ENCODE measurements at places on chromosomes 3 and 15.

DNA sequence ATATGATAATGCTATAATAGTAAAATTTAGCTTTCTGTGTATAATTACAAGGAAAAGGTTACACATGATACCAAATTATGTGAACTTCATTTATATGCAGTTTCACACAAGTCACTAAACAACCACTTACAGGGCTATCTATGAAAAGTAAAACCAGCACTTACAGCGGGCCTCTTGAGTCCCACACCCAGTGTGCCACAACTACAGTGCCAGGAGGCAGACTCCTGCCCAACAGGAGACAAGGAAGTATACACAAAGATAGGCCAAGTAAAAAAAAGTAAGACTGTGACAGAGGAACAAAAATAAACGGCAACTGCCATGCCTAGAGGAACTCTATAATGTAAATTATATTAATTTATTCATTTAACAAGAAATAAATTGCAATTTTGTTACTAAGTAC is 53.4 kb upstream of the NEK10 start:
- no peak for DNase-seq

- no peak for DNase-seq
Observed at GRCh38 chr15:70765504-70766281, 2.3 kb upstream of the UACA start.

GRCh38 chr3:115445559-115445958 is 177.8 kb upstream of the GAP43 start:
- no peak for DNase-seq

DNA sequence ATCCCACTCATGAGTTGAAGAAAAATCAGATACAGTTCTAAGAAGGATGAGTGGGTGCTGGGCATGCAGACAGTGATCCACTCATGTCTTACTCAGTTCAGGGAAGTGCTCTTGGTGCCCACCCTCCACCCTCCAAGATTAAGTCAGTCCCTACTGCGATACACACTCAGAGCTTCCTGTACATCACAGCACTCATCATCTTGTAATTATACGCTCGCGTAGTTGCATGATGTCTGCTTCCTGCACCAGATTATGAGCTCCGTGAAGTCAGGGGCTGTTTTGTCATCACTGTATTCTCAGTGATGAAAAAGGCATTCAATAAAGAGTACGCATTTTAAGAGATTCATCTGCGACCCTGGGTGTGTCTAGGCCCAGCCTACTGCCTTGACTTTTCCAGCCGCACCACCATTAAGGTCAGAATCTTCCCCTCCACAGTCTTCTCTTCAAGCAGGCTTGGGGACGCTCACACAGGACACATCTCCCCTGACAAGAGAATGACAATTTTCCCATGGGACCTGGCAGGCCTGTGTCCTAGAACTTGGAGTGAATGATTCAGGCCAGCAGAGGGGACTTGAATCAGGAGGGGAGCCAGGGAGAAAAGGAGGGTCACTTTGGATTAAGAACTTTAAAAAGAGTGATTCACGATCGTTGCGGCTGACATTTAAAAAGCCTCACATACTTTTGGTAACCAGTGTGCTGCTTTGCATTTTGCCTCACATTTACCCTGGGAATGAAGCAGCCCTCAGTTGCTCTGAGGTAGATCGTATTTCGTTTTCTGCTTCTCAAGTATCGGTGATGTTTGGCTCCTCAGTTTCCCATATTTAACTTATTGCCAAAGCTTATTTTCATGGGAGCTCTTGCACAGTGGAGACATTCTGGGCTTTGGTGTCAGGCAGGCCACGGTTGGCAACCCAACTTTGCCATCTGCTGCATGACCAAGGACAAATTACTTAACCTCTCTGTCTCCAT is 7.9 kb upstream of the PDE8A start:
- no peak for DNase-seq

- no peak for DNase-seq
Observed at GRCh38 chr3:31880020-31880419, 101.0 kb downstream of the OSBPL10 start.

- no peak for DNase-seq
Observed at GRCh38 chr3:183375337-183375736, 53.1 kb downstream of the MCF2L2 start.

GRCh38 chr3:106797461-106797860 is 579.8 kb upstream of the CCDC54 start:
- DNase-seq, result no peak

DNA sequence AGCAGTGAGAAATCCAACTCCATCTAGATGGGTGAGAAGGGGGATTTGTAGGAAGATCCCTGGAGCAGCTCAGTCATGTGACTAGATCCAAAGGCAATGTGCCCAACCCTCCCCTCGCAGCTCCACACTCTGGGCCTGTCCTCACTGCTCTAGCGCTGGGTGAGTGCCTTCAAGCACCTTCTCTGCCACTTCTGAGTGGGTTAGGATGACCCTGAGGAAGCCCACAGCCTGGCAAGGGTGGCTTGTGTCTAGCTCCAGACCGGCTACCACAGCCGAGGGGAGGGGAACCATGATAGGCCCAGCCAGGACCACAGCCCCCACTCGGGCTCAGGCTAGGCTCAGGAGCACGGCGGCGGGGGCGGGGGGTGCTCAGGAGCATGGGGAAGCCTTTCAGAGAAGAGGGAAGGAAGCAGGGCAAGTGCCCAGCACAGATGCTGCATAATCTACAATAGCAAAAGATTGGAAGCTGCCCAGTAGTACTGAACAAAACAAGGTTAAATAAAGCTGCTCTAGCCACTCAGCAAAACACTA is 1.7 kb downstream of the SPATA12 start:
- DNase-seq, result no peak

GRCh38 chr3:20074226-20075063 is 34.2 kb downstream of the KAT2B start:
- no peak for DNase-seq

DNA sequence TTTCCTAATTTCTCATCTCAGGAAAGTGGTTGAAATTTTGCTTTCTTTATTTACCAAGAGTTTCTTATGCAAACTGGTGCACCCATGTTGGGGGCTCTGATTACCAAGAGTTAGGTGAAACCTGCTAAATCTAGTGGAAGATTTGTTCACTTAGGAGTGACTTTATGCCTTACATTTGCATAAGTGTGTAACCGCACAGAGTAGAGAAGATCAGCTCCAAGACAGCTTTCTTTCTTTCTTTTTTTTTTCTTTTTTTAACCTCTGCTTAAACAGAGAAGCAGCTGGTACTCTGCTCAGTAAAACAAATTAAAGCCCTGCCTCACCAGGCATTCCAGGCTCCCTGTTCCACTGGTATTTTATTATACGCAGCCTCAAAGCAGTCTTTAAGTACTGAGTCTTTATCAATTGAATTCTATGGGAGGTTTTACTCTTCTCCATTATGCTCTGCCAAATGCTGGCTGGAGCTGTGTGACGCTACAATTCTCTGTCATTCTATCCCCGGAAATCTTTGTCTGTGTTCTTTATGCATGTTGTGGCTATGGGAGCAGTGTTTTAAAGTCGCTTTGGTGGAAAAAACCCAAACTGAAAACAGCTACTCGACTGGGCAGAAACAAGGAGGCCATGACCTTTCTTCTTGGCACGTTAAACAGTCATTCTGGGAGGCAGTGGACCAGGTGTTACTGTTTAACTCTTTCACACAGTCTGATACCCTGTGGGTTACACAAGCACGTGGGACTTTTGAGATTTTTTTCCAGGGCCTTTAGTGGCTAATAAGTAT is 55.2 kb upstream of the GBE1 start:
- DNase-seq, result no peak

GRCh38 chr3:165635791-165636683 is 201.2 kb downstream of the BCHE start:
- no peak for DNase-seq

DNA sequence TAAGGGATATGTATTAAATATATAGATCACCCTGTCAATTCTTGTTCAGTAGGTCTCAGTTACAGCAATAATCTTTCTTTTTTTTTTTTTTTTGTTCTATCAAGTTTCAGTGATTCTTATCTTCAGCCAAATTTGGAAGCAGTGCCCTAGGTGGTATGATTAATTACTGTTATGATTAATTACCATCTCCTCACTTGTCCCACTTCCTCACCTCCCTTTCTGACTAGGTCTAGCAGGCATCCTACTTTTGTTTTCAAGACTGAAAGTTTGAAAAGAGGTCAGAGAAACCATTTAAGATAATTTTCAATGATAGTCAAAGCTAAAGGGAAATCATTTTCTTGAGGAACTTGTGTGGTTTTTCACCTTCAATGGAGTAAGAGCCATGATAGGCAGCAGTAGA is 144.0 kb upstream of the CNTN4 start:
- no peak for DNase-seq

DNA sequence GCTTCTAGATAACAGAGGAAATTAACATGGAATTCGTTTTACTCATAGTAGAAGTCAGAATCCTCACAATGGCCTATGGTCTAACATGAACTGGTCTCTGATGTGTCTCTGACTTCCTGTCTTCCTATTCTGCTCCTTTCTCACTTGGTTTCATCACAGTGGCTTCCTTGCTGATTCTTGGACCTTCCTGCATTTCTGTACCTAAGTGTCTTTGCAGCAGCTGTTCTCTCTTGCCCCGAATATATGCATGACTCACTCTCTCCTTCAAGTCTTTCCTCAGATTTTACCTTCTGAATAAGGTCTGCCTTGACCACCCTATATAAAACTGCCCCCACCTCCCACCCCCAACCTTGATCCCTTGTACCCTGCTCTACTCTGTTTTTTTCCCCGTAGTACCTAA is 14.1 kb downstream of the ARL13B start:
- DNase-seq, result no peak

GRCh38 chr15:97078591-97078990 is 748.1 kb downstream of the NR2F2 start:
- DNase-seq, result no peak

DNA sequence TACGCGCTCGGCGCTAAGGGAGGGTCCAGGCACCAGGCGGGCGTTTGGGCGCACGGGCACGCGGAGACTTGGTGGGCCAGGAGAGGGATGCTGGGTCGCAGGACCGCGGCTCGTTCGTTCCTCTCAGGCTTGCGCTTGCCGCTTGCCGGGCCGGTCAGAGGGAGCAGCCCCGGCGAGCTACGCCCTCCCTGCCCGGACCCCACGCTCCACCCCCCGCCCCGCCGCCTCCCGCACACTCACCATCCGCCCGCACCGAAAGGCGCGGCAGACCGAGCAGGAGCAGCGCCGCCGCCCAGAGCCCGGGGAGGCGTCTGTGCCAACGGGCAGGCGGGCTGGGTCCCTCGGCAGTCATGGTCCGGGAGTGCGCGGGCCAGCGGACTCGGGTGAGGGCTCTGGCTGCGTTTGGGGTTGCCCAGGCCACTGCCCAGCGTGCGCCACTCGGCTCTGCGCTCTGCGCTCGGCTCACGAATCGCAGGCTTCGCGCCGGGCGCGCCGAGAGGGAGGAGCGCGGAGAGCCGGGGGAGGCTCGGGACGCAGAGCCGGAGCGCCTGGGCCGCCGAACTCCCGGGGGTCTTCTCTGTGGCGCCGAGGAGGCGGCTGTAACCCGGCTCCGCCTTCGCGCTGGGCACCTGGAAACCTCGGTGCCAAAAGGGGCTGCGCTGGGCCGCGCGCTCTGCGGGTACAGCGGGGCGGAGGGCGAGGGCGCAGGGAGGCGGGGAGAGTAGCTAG is at the start of gene SUSD5:
TSS of gene SUSD5 (minus strand) at position 365 of the 729 bp plus-strand sequence. CDS start at position 352, 13 bp downstream.
- DNase-seq, result no peak

DNA sequence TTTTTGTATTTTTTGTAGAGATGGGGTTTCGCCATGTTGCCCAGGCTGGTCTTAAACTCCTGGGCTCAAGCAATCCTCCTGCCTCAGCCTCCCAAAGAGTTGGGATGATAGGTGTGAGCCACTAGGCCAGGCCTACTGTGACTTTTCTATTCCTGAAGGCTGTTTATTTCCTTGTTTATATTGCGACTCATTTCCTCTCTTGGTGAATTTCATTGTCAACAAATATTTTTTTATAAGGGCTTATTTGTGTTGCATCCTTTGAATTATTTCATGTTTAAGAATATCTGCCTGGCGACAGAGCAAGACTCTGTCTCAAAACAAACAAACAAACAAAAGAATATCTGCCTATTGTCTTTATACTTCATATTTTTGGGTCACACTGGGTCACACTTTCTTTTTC is 29.4 kb upstream of the MCCC1 start:
- no peak for DNase-seq

GRCh38 chr15:31325595-31326155 is 960 bp upstream of the KLF13 start:
- DNase-seq, result peak; percentile 54

GRCh38 chr3:158443632-158444031 is 127.4 kb upstream of the MLF1 start:
- DNase-seq, result no peak

- no peak for DNase-seq
Observed at GRCh38 chr3:66014651-66015050, 24.1 kb downstream of the MAGI1 start.

GRCh38 chr3:16313886-16314645 is 49.1 kb downstream of the OXNAD1 start:
- DNase-seq, result no peak

GRCh38 chr15:63019511-63020109 is 22.9 kb upstream of the TPM1 start:
- no peak for DNase-seq

DNA sequence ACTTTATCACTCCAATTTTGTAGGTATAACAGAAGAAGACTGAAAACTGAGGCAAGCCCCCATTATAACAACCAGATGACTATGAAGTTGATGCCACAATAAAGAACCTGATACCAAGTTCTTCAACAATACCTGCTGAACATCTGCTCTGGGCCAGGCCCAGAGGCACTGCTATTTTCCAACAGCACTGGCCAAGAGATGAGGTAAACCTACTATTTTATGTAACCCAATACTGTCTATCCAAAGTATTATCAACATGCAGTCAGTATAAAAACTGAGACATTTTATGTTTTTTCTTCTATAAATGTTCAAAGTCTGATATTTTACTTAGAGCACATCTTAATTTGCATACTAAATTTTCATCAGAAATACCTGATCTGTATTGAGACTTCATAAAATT is 6.1 kb downstream of the SPG11 start:
- DNase-seq, result no peak

GRCh38 chr3:198061119-198062067 is 101.4 kb downstream of the LMLN start:
- no peak for DNase-seq

- DNase-seq, result peak; percentile 82
Observed at GRCh38 chr15:70535071-70535954, 228.0 kb downstream of the UACA start.

DNA sequence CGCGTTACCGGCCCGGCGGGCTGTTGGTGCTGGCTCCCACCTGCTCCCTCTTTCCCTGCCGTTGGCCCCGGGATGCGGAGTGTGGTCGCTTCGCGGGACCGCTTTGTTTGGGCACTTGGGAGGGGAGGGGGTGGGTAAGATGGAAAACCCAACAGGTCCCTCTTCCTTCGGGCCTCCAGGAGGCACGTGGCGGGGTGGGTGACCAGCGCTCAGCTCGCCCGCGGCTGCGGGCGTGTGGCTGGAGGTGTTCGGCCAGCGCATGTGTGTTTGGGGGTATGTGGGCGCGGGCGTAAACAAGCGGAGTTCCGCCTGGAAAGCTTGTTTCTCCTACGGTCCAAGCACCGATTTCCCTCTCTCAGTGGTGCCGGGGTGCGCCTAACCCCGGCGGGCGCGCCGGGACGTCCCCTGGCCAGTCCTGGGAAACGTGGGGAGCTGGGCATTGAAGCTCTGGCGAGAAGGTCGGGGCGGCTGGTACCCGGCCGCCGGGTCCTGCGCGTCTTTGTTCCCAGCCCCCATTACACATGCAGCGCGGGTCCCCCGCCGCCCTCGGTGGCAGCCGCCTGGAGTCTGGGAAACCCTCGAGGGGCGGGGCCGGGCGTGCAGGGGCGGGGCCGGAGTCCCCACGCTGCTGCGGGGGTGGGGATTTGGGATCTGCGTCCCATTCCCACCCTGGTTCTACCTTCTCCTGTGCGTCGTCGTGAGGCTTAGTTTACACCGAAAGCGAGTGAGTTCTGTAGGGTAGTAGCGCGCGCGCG is 1.4 kb downstream of the ACVR2B start:
- no peak for DNase-seq
